ENCODE measurements at places on chromosomes 1 and 21.

DNA sequence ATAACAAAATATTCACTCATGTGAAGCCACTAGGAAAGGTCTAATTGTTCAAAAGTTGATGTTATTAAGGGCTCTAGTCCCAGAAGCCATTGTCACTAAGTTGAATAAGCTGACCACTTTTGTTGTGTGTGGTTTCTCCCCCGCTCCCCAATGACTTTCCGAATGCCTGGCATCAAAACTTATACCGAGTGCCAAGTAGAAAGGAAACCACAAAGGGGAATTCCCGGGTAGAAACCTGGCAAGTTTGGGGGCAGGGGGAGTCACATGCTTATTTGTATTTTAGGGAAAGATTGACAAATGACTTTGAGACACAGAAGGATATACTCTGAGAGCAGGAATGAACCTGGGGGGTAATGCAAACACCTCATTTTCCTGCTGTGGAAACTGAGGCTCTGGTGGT lies 154.1 kb downstream of the TGFBR3 start:
- no peak for DNase-seq

- no peak for DNase-seq
Measured at GRCh38 chr1:210332719-210333398, 4.2 kb downstream of the HHAT start.

GRCh38 chr1:158154501-158154900 lies 26.2 kb upstream of the CD1D start:
- DNase-seq = no peak

DNA sequence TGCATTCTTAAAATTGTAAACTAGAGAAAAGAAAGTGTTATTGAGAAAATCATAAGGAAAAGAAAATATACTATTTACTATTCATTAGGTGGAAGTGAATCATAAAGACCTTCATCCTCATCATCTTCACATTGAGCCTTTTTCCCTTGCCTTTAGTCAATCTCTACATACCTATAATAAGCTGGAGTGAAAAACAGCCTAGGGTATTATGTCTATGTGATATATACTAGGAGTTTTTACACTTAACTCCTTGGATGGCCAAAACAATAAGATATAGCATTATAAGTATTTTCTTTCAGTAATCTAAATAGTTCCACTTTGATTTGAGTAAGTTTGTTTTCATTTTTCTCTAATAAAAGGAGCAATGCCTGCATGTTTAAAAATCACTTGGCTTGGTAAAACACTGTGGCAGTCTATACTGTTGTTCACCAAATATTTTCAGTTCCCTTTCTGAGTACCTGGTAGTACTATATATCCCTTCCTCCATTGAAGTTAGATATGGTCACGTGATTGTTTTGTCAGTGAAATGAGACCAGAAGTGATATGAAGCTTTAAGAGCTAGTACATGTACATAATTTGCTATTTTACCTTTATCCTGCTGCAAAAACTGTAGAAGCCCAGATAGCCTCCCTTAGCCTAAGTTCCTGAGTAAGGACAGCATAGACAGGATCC lies 78.3 kb downstream of the CLEC20A start:
- no peak for DNase-seq

DNA sequence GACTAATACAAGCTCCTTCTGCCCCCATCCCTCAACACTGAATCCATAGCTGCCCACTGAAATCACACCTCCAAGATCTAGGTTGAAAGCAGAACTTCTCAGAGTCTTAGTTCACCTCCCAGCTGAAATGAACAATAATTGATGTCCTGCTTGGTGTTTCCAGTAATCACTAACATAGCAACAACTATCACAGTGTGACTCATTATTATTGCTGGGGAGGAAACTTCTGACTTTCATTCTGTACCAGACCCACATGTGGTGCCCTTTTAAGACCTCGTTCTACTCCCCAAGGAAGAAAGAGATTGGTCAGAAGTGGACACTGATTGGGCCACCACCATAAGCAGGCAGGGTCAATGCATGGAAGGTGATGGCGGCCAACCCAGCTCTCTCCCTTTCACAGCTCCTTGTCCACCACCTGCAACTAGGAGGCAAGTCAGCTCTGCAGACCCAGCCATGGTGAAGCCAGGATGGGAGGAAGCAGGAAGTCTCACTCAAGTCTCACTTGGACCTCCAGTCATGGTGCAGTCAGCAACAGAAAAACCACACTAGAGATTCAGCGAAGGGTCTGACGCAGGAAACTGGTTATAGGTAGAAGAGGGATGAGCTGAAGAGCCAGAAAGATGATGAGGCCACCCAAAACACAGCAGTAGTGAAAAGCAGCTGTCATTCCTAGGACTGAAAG lies 720.2 kb downstream of the PTPRU start:
- no peak for DNase-seq

- DNase-seq = no peak
Measured at GRCh38 chr1:64851664-64852063, 106.8 kb downstream of the RAVER2 start.

DNA sequence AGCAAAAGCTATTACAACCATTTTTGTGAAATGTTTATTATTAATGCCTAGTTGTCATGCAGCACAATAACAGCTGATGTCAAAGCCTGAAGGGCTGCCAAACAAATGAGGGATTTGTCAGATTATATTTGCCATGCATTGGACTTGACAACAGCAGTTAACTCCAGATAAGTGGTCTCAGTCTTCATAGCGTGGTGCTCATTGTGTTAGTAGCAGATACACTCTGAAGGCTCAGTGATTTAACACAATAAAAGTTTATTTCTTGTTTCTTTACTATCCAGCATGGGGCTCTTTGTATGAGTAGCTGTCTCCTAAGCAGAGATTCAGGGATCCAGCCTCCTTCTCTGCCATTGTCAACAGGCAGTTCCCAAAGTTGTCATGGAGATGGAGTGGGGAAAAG lies 76.0 kb upstream of the PTGFRN start:
- no peak for DNase-seq

GRCh38 chr1:189141056-189141455 lies 1336.6 kb downstream of the BRINP3 start:
- DNase-seq = no peak

GRCh38 chr1:178869119-178869697 lies 1.7 kb downstream of the ANGPTL1 start:
- DNase-seq = no peak

DNA sequence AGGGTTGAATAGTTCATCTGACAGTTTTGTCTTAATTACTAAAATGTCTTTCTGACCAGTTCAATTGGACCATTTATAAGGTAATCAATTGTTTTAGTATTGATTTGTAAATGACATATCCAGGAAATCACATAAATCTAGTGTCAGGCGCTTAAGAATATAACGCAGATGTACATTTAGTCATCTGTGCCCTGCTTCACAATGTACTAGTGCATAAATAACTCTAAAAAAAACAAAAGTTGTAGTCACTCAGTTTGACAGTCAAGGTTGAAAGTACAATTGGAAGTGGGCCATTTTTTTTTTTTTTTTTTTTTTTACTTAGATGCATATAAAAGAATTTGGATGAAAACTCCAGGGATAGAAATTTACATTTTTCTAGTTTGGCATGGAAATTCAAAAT lies 490.4 kb downstream of the PTPRC start:
- DNase-seq = no peak

DNA sequence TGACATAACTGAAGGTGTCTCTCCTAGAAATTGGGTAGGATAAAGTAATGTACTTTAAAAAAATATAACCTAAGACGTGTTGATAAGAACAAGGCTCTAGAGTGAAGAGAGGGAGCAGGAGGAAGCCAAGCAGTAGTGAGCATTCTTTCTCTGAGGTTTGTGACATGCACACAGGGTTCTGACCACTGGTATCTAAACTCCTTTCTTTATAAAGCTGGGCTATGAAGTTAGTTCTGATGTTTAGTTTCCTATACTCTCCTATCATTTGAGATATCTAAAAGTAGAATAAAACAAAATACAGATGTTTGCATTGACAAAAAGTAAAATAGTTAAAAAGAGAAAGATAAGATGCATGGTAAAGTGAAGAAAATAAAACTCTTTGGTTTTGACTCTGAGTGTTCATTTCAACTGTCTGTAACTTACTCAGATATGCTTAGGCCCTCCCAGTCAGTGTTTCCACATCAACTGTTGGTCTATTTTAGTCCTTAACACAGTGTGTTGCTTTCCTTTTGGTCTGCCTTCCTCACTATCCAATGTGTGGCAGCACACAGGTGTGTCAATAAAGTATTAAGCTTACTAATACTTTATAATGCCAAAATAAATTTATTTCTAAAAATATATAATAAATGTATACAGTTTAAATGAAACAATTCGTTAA lies 543.5 kb downstream of the PTPRC start:
- no peak for DNase-seq

DNA sequence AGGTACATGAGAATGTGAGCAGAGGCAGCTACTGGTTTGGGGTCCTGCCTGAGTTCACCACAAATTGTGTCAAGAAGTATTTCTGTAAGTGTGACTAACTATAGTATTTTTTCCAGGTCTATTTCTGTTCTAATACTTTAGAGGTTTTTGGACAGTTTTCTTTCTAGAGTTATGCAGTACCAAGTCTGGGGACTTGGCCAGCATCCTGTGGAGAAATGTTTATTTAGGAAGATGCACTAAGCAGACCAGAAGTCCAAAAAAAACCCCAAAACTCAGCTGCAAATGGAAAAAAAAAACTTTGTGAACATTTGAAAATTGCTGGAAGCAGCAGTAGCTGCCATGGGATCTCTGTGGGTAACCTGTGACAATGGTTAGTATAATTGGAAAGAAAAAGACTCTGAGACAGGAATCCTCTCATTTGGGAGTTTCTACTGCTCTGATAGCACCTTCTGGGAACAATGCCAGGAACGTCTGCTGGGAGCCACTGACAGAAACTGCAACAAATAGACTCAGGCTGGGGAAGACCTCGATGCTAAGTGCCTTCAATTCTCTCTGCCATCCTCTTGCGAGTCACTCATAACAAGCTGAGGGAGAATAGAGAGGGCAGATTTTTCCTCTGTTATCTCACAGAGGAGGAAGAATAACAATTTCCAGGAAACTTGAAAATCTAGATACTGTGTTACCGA lies 37.6 kb downstream of the OR10R2 start:
- DNase-seq = no peak

DNA sequence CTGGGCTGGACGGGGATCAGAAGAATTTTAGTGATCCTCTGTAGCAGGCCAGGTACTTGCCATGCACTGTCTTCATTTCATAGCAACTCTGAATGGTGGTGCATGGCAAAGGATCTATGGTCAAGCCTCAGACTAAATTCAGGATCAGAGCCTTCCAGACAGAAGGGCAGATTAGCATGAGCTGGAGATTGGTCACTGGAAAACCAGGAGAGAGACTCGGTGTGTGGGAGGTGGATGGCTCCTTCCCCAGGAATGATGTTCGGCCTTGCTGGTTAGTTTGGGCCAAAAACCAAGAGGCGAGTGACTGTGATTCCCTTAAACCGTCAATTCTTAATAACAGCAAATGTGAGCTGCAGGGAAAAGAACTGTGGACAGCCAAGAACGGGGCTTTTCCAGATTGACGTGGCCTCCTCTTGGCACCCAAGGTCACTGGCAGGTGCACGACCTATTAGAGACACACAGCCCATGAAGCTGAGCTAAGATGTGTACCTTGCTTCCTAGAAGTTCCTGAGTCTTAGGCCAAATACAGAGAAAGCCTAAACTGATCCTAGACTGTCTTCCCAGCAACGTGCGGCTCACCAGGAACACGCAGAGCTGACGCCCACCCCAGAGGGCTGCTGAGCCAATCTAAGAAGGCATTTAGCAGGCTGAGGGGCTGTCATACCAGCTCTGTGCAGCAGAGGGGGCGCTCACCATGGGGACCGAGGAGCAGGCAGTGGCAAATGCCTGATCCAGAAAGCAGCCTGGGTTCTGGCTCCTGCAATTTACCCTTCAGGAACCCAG lies 18.5 kb downstream of the ALDH4A1 start:
- peak; percentile 84 for DNase-seq

DNA sequence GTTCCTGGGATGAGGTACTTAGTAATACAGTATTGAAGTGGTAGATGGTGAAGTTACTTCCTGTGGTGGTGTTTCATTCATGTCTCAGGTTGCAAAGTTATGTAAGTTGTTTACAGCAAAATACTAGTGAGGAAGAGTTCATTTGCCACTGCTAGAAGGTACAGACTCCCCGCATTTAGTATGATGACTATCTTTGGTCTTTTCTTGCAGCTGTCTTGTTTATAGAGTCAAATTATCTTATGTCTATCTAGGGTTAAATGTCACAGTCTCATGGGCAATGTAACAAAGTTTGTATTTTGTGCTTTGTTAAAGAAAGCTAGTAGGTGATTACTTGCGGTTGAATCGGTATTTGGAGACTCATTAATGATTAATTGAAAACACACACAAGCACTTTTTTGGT lies 50.2 kb downstream of the LRRC8D start:
- DNase-seq = no peak

- DNase-seq = no peak
Measured at GRCh38 chr1:56566061-56566744, 13.2 kb downstream of the PLPP3 start.

DNA sequence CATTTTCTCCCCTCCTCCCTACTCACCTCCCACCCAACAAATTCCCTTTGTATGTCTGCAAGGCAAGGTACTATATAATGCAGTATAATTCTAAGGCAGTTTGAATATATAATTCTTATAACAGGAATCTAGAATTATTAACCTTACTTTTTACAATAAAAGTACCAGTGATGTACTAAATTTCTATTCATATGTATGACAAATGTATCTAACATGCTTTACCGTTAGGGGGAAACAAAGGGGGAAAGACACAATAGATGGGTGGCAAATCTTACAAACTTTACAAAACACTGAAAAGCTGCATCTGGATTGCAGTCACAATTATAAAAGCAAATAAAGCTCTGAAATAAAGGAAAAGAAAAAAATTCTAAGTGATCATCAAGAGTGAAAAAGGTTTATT lies 2.3 kb downstream of the PIK3R3 start:
- no peak for DNase-seq

DNA sequence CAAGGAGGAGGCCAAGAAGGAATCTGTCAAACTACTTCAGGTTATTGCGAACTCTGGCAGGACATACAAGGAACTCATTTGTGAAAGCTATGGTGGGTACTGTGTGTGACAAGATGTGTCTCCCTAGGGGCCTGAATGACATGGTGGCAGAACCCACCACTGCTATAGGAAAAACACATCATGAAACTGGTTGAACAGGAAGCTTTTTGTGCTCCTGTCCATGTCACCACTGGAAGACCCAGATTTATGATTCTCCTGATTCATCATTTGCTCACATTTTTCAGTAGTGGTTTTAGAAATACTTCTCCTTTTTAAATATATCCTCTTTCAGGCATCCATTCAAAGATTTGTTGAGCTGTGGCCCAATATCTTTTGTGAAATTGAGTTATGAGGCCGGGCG lies 23.6 kb downstream of the ARMH1 start:
- DNase-seq = no peak

- DNase-seq = no peak
Measured at GRCh38 chr1:210747890-210748289, 386.1 kb downstream of the KCNH1 start.

DNA sequence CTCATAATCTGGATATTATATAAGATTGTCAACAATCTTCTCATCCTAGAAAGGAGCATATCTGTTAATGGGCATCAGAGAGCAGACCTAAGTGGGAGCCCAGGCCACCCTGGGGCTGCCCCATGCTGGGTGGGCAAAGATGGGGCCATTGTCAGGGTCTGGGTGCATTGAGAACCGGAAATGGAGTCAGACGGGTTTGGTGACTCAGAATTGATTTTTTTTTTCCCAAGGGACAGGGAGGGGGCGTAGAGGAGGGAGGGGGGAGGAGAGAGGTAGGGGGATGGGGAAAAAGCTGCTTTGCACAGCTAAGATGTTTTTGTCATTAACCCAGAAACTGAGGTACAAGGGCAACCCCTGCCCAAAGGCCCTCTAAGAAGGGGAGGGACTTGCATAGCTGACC lies 1.3 kb downstream of the ATXN7L2 start:
- DNase-seq = no peak

Data from nucleus accumbens (tissue), 56 donors.